ENCODE measurements at places on chromosomes 2 and 18.

DNA sequence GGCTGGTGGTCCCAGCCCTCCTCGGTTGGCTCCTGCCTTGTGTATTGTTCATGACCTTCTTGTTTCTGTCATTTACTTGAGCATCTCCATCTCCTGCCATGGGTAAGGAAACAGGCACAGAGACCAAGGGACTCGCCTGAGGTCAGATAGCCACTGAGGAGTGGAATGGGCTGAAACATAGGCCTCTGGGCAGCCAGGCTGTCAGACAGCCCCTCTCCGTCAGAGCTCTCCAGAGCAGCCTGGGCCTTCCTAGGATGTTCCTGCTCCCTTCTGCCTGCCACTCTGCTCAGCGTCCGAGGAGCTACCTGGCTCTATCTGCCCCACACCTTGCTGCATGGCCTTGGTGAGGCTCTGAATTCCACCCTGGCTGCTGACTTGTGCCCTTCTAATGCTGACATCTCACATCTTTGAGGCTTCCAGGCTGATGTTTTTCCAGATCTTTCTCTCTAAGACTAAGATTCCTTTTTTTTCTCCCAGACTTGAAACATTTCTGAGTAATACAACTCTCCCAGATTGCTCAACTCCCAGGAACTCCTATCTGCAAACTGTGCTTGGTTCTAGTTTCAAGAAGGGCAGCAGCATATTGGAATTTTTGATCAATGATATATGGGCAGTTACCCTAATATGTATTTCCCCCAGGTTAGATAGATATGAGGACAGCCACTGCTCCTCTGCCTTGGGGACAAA, 67.7 kb downstream of the MCFD2 start:
- no peak for DNase-seq

GRCh38 chr2:42101206-42102023, 53.6 kb downstream of the PKDCC start:
- no peak for DNase-seq

- DNase-seq = no peak
These were observed 45.2 kb upstream of the SPRED2 start for GRCh38 chr2:65477590-65477989.

- DNase-seq = no peak
These were observed 23.6 kb downstream of the PARD6G start for GRCh38 chr18:80223581-80224148.

GRCh38 chr2:173412628-173413027, 58.0 kb downstream of the CDCA7 start:
- DNase-seq = no peak

DNA sequence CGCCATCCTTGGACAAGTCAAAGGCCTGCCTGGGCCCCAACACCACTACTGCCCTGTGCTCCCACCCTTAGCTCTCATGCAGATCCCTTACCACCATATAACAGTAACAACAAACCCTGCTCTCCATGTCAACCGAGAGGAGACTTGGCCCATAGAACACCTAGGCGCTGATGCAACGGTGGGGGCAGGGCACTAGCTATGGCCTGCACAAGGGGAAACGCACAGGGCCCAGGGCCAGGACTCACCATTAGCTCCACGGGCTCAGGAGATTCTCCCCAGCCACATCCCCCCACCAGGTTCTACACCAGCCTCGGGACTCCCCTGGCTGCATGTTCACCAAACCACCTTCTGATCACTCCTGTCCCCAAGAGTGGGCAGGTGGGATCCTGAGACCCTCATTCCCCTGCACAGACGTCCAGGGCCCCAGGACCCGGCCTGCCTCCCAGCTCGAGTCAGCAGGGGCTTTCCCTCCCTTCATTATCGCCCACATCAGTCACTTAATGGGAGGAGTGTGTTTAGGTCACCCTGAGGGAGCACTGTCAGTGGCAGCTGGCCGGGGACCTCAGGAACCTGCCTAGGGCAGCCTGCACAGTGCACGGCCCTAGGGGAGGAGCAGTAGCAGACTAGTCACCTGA, 29.3 kb downstream of the ANKMY1 start:
- DNase-seq = no peak

DNA sequence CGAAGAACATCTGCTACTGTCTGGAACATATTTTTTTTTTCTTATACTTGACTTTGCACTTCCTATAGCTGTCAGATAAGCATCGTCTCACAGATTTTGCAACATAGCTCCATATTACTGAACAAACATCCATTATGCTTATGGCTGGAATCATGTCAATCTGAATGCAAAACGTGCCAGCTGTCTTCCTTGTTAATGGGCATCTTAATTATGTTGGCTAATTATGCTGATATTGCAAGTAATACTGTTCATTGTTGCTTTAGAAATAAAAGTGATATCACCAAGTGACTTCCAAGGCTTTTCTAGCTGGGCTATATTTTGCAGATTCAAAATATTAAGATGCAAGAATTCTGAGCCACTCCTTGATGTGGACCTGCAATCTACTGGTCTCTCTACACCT, 176.8 kb downstream of the ARL4C start:
- no peak for DNase-seq

DNA sequence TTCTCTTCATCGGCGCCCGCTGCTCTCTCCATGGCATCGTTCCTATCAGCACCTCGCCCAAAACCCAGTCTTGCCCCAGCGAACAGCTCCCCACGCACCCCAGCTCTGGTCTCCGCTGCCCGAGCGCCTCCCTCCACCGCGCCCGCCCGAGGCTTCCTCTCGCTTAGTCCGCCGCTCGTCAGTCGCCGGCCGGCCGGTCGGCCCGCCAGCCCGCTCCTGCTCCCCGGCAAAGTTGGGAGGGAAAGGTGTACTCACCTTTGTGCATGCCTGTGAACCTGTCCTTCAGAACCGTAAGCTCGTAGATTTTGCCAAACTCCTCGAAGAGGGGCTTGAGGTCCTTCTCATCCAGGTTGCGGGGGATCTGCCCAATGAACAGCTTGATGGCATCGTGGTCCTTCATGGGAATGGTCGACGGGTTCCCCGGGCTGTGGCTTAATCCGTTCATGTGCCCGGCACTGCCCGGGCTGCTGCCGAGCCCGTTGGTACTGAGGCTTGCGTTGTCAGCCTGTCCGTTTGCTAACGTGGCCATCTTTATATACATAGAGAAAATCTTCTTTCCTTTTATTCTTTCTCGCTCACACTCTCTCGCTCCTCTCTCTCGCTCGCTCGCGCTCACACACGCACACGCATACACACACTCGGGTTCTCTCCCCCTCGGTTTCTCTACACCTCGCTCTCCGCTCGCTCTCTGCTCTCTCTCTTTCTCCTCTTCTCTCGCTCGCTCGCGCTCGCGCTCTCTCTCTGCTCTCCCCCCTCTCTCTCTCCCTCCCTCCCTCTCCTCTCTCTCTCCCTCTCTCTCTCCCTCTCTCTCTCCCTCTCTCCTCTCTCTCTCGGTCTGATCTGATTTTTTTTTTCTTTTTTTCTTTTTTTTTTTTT, at the start of gene CELF4:
Gene CELF4, minus strand, starts transcription at position 698 of the 876 bp plus-strand sequence.
- no peak for DNase-seq
